ENCODE measurements at places on chromosomes 2 and 18.

DNA sequence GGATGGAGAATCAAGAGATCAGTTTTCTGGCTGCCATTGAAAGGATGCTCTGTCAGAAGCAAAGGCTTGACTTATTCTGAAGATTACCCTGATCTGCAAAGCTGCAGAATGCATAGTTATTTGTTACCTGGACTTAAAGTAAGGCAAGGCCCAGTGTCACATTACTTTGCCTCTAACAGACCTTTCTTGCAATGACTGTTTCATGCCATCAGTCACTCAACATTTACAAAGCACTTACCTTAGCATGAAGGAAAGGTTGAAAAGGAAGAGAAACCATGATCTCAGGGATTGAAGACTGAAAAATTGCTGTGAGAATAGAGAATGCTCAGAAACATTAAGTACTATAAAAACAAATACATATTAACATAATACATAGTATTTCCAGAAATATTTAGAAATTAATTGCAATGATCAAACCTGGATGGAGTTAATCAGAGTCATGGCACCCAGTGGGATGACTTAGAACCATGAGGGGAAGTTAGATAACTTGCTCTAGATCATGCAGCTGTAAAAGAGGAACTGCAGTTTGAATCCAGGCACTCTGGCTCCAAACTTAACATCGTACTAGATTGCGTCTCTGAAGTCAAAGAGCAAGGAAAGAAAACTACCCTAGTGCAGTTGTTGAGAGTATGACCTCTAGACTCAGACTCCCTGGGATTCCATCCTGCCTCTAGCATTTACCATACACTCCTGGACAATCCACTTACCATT lies 26.5 kb upstream of the FAM117B start:
- no peak for DNase-seq

DNA sequence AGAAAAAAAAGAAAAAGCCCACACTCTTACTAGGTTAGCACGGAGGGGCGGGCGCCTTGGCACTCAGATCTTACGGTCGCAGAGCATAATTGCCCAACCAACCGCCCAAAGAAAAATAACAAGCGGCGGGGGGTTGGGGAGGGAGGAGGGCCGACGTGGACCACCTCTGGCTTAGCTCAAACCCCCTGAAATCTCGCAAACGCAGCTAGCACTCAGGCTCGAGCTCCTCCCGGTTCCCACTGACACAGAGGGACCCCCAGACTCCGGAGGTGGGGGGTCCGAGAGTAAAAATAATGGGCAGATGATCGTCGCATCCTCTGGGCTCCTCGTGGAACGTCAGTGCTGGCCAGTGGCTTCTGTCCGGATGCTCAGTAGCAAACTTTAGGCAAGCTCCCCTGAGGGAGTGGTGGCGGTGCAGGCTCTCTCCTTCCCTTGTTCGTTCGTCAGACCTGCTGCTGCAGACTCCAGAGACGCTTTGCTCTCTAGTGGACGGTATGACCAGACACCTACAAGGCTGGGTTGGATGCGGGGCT lies 12.0 kb downstream of the CATIP start:
- DNase-seq = no peak

GRCh38 chr2:163554864-163555263 lies 180.9 kb downstream of the FIGN start:
- no peak for DNase-seq

GRCh38 chr2:227230151-227230550 lies 65.7 kb downstream of the COL4A3 start:
- no peak for DNase-seq

DNA sequence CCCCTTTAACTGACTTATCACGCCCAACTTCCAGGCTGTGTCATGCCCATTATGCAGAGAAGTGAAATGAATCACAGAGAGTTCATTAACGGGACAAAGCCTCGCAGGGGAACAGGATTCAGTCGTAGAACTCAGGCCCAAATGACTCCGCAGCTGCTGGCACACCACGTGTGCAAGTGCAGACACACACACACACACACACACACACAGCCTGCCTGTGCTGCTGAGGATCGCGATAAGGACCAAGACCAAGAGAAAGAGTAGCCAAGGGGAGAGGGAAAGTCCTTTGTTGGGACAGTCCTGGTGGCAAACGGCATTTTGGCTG lies 90.0 kb upstream of the TAF1B start:
- DNase-seq = no peak

DNA sequence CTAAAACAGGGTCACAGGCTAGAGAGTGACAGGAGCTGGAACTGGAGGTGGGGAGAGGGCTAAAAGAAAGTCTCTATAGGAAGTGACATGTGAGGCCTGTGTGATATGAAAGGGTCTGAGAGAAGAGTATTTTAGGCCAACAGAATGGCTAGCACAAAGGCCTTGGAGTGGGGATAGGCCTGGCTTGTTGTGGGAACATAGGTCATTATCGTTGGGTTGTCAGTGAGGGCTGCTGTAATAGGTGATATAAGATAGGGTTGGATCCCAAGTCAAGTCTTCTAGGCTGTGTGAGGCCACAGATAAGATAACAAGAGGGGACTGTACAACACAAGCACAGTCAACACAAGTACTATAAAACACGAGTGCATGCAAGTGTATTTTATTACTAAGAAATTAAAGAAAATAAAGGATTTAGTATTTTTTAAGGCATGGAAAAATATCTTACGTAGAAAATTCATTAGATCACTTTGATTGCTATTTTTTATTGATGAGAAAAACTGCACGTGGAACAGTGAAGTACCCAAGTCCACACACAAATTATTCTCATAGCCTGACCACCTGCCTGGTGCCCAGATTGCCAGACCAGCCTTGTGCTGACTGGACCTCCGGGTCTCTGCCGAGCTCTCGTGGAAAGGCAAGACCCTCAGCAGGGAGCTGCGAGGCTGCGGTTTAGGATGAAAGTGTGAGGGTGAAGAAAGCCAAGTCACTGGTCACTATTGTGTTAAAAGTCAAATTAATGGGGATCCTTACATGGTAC lies 14.1 kb downstream of the LTBP1 start:
- DNase-seq = no peak

DNA sequence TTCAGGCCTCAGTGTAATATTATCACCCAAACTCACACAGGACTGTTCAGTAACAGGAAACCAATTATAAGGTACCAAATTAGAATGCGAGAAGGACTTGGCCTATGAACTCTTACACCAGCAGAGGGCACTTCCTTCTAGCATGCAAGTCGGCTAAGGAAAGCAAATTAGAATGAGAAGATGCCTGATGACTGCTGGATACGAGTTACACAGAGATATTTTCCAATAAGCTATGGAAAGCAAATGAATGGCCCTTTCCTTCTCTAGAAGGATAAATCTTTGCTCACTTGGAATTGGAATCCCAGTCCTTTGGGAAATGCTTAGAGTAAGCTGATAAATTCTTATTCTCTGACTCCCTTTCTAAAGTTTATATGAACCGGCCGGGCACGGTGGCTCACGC lies 109.8 kb downstream of the AP1S3 start:
- DNase-seq = no peak

- no peak for DNase-seq
These were observed 226.3 kb upstream of the UBE2E3 start for GRCh38 chr2:180753809-180754761.

GRCh38 chr2:136381722-136382633 lies 264.0 kb upstream of the CXCR4 start:
- no peak for DNase-seq

- DNase-seq = no peak
These were observed 2.8 kb downstream of the M1AP start for GRCh38 chr2:74645344-74645743.

GRCh38 chr2:197235711-197236110 lies 74.9 kb downstream of the ANKRD44 start:
- DNase-seq = no peak

DNA sequence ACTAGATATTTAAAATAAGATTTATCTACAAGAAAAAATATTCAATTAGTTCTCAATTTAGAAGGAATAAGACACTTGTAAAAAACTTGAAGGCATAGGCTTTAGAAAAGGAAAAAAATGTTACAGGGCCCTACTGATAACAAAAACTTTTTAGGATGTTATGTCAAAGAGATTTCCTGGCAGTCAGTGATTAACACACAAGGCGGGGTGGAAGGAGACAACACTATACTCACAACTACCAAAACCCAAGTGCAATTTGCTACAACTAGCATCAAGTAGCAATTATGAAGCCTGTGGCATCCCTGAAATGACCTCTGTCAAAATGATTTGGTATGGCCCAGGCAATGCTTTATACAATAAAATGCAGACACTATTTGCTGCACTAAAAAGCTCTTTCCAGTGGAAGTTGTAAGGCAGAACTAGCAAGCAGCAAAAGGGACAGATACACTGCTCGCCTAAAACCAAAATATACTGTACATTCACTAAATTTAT lies 15.3 kb downstream of the STRN start:
- DNase-seq = no peak

All from nucleus accumbens (tissue), 56 donors.